ENCODE measurements at places on chromosomes 1 and 21. TPM values are rescaled to one million over a fixed set of nuclear protein-coding genes. Genes with fewer than 3 reads are reported as not detected.

TMEM269 gene
- not detected for total RNA-seq

ADAMTS4 gene
- total RNA-seq, result 7.1 TPM

PRRX1 gene
- 0.65 TPM for total RNA-seq

LRRC7 gene
- under 0.01 TPM for total RNA-seq

CRYBG2 gene
- not detected for total RNA-seq

RXFP4 gene
- not detected for total RNA-seq

DMAP1 gene
- total RNA-seq, result 16.6 TPM

C4BPA gene
- total RNA-seq, result not detected

EPS15 gene
- total RNA-seq, result 51.2 TPM

DNA sequence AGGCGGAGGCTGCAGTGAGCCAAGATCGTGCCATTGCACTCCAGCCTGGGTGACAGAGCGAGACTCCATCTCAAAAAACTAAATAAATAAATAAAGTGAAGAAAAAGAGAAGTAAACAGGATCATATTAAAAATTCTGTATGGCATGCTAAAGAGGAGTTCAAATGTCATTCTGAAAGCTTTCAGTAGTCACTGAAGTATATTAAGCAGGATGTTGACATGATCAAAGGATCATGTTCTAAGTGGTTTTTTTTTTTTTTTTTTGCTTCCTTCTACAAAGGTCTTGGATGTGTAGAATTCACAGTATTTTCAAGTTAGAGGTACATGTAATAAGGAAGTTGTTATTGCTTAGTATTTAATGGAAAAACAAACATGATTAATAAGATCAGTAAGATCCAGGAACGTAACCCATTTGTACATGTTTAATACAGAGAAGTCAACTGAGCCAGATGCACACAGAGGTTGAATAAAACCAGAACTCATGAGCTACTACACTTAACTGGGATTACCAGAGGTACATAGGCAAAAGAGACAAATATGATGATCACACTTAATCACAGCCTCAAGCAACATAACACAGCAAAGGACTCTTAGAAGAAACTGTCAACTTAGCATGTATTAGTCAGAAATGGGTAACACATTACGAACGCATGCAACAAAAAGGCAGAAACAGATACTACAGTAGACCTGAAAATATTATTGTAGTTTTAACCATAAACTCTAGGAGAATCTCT, 12.2 kb downstream of the CDC42BPA start:
- no peak for DNase-seq

DNA sequence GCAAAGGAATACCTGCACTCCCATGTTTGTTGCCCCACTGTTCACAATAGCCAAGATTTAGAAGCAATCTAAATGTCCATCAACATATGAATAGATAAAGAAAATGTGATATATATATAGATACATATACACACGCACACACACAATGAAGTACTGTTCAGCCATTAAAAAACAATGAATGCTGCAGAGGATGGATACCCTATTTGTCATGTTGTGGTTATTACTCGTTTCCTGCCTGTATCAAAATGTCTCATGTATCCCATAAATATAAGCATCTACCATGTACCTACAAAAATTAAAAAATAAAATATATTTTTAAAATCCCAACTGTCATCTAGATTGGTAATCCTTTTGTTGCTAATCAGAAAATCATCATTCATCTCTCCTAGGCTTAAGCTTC, 634.8 kb upstream of the ADGRL2 start:
- no peak for DNase-seq

GRCh38 chr21:44578371-44579055, 1.9 kb downstream of the KRTAP10-5 start:
- no peak for DNase-seq

GRCh38 chr1:99704356-99704816, 58.5 kb downstream of the PALMD start:
- no peak for DNase-seq

- DNase-seq, result peak; percentile 42
These were observed 710 bp downstream of the PPP2R5A start for GRCh38 chr1:212285685-212286555.

GRCh38 chr21:44946254-44947041, 6.6 kb downstream of the SLX9 start:
- DNase-seq, result peak; percentile 41

- DNase-seq, result no peak
These were observed 94.4 kb upstream of the KRTAP19-8 start for GRCh38 chr21:31132574-31133242.

GRCh38 chr1:18360251-18360650, 120.5 kb upstream of the KLHDC7A start:
- DNase-seq, result no peak

DNA sequence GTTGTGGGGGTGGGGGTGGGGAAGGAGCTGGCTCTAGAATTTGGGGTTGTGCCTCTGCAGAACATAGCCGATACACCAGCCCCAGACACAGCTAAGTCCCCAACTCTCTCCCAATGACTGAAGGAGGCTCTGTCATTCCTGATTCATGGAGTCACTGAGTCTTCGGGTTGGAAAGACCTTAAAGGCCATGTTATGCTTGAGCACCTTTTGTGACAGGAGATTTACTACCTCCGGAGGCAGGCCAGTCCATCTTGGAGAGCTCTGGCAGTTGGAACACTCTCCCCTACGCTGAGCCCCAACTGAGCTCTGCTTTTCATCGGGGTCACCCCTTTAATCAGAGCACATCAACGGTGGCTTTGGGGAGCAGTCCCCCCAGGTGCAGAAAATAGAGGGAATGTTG, 284.4 kb upstream of the GJB5 start:
- DNase-seq, result no peak

DNA sequence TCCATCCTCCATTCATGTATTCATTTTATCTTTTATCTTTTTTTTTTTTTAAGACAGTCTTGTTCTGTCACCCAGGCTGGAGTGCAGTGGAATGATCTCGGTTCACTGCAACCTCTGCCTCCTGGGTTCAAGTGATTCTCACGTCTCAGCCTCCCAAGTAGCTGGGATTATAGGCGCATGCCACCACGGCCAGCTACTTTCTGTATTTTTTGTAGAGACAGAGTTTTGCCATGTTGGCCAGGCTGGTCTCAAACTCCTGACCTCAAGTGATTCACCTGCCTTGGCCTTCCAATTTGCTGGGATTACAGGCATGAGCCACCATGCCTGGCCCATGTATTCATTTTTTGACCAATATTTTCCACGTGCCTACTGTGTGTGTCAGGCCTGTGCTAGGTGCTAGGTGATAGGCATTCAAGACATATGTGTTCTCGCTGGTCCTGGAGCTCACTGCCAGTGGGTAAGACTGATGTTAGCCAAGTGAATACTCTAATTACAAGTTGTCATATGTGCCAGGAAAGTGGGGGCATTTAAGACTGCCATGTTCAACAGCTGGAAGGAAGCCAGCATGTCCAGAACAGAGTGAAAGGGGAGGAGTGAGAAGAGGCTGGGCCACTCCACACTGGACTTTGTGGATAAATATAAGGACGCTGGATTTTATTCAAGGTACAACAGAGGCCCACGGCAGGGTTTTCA, 5.3 kb upstream of the CELSR2 start:
- DNase-seq, result no peak

- DNase-seq, result peak; percentile 57
These were observed 233.6 kb upstream of the PTBP2 start for GRCh38 chr1:96487971-96488370.

- DNase-seq, result no peak
These were observed 363.6 kb downstream of the PLPP3 start for GRCh38 chr1:56215771-56216170.

GRCh38 chr1:24202987-24203386, 15.9 kb upstream of the IFNLR1 start:
- DNase-seq, result no peak

DNA sequence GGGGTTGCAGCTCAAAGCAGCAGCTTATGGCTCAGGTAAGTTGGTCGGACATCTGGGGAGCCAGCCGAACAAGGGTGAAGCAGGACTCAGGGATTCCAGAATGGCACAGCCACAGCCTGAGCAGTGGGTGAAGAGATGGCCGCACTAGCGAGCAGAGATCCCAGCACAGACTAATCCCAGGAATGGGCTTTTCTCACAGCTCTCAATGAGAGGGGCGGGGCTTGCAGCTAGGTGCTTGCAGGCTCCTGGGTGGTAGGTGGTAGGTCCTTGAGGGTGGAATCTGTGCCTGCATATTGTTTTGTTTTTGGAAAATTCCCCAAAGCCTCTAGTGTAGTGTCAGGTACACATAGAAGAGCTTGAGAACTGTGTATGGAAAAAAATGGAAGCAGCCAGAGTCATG, 9.0 kb downstream of the KIAA0040 start:
- DNase-seq, result no peak

GRCh38 chr1:5140136-5140535, 485.7 kb downstream of the AJAP1 start:
- no peak for DNase-seq

All from lung microvascular endothelial cell (primary cell).